Fibroblast of skin of left biceps (primary cell): ENCODE measurements at places on chromosomes 5 and 9.

- no peak for DNase-seq
Observed at GRCh38 chr9:69452110-69452782, 127.2 kb downstream of the ENTREP1 start.

DNA sequence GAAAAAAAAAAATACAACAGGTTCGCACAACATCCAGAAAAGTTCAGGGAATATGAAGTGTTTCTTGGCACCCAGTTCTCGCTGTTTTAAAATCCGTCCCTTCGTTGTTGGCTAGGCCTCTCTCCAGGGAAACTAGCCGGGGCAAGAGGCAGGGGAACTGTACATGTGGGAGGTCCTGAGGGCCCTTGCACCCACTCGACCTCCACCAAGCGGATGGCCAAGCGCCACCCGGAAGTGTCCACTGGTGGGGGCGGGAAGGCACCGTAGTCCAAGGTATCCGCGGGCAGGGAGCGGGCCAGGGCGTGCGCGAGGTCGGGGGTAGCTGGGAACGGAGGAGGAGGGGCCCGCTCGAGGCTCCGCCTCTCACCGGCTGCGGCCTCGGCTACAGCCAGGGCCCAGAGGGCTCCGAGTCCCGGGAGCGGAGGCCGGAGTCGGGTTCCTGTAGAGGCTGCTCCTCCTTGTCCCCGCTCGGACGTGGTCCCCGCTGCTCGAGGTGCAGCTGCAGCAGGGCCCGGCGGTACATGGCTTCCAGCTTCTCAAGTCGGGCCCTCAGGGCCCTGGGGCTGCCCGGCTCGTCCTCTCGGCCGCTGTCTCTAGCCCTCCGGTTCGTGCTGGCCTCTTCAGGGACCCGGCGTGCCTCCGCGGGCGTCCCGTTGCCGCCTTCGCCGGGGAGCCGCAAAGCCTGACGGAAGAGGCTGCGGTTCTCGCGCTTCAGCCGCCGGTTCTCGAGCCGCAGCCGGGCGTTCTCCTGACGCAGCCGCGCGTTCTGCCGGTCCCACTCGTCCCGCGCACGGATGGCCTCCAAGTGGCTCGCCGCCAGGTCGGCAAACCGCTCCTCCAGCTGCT is 720 bp downstream of the TUSC1 start:
- no peak for DNase-seq

- no peak for DNase-seq
Observed at GRCh38 chr5:31007672-31008071, 185.8 kb upstream of the CDH6 start.

DNA sequence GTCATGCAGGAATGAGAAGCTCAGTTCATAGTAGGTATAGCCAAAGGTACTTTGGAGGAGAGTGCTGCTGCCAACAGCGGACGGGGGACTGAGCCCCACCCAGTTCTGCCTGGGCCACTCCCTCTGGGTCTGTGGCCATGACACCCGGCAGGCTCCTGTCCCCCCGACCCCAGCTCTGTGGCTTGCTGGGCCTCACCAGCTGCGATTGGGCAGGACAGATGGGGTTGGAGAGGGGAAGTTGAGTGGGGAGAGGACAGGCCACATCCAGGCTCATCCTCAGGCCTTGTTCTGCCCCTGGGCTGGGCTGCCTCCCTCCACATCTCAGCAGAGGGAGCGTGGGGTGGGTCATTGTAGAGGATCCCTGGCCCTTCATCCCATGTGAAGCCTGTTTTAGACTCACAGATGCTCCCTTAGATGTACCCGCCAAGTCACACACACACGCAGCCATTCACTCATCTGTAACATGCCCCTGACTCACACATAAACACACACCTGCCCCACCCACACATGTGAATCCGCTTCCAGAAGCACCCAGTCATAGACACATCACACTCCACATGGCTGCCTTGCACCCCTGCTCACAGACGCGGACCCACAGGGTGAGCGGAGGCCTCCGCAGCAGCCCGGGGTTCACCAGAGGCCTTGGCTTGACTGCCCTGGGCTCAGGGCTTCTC is 48.8 kb downstream of the NTNG2 start:
- DNase-seq = no peak

GRCh38 chr5:79851391-79851863 is 139.6 kb downstream of the MTX3 start:
- DNase-seq = no peak

DNA sequence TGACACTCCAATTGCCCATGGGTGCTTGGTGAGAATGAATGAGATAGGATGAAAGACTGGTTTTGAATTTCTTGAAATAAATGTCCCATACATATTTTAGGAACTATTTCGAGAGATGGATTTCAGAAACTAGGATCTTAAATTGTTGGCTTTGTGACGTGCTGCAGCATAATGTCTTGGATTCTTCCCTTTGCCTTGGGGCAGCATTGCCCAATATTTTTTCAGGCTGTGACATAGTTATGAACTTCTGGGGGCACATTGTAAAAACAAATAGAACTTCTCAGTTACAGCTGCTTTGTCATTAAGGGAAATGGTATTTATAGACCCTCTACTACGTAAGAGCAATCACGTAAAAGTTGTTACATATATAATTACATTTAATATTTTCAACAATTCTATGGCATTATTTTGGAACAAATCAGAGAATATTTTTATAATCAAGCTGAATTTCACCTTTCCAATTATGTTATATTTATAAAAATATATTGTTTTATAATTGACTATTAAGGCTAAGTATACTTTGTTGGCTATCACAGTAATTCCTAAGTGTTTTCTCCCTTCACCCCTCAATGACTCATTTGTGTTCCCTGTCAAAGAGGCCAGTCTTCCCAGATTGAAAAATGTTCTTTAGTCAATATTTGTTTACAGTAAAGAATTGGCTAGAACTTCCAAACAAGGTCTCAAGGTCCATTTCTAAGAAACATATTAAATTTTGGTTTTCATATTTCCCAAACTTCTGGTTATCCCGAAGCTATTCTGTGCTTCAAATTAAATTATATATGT is 1388.3 kb upstream of the ACO1 start:
- no peak for DNase-seq

DNA sequence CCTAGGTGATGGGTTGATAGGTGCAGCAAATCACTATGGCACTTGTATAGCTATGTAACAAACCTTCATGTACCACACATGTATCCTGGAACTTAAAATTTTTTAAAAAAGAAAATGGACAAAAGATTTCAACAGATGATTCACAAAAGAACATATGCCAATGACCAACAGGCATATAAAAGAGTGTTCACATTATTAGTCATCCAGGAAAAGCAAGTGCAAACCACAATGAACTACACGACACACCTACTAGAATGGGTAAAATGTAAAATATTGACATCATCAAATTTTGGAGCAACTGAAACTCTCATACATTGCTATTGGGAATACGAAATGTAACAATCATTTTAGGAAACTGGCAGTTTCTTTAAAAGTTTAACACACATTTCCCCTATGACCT is 109.9 kb downstream of the YIPF5 start:
- no peak for DNase-seq

- no peak for DNase-seq
Observed at GRCh38 chr9:20395651-20396050, 226.6 kb downstream of the MLLT3 start.

DNA sequence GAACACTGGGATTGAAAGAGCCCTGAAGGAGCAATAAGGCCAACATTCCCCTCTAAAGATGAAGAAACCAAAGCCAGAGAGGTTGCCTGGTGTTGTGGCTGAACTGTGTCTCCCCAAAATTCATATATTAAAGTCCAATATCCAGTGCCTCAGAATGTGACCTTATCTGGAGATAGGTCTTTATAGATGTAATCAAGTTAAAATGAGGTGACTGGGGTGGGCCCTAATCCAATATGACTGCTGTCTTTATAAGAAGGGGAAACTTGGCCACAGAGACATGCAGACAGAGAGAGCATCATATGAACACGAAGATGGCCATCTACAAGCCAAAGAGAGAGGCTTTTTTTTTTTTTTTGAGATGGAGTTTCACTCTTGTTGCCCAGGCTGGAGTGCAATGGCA is 66.9 kb upstream of the PLPP1 start:
- DNase-seq = no peak

GRCh38 chr5:154179846-154180710 is 10.5 kb upstream of the GALNT10 start:
- no peak for DNase-seq

DNA sequence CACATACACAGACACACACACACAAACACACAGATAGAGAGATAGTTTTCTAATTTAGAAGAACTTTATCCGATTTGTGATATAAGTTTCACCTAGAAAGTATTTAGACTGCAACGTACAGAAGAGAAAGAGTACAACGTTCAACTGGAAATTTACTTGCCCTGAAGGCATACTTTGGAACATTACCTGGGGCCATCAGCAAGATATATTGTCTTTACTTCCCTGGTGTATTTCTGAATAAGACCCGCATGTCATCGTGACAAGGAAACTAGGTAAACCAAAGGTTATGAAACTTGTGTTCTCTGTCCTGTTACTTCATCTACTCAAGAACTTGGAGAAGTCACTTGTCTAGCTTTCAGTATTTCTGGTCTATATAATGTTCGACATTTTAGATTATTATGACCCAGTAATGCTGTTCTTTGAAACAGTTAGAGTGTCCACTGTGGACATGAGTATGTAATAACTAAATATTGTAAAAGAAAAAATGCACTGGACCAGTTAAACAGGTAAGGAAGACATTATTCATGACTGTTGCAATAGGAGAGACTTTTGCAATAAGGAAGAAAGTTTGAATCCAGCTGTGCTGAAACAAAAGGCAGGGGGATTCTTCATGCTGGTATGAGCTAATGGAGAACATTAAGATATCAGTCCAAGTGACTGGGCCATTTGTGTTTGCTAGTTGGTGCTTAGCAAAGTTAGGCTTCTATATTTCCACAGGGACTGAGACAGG is 1791.1 kb downstream of the MAT2B start:
- no peak for DNase-seq

DNA sequence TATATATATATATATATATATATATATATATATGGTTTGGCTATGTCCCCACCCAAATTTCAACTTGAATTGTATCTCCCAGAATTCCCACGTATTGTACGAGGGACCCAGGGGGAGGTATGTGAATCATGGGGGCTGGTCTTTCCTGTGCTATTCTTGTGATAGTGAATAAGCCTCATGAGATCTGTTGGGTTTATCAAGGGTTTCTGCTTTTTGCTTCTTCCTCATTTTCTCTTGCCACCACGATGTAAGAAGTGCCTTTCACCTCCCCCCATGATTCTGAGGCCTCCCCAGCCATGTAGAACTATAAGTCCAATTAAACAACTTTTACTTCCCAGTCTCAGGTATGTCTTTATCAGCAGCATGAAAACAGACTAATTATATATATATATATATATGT is 52.3 kb upstream of the ADAMTS2 start:
- no peak for DNase-seq

DNA sequence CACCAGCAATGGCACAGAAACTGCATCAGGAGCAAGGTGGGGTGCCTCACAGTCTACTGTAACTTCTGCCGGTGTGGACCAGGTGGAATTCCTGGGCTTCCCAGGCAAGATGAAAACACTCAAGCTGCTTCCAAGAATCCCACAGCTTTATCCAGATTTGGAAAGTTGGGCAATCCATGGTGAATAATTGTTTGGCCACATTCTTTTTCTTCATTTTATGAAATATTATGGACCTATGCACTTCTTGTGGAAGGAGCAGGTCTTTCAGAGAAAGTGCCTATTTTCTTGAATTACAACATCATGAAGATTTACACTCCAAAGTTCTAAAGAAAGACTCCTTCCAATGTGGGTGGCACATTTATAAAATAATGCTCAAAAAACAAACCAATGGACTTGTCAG is 503.6 kb downstream of the SEMA5A start:
- DNase-seq = no peak
